Frontal cortex (tissue), 4 donors: ENCODE measurements at places on chromosomes 16 and 17. TPM values are rescaled to one million over a fixed set of nuclear protein-coding genes. Genes with fewer than 3 reads are reported as not detected.

CHMP1A gene
- 81.9 TPM for total RNA-seq

PKMYT1 gene
- 1.2 TPM for total RNA-seq

PDPR gene
- 8.6 TPM for total RNA-seq

ZPBP2 gene
- total RNA-seq = not detected

SPATA22 gene
- total RNA-seq = 3.7 TPM

DLX3 gene
- total RNA-seq = not detected

LRRC75A gene
- 3.3 TPM for total RNA-seq

DNA sequence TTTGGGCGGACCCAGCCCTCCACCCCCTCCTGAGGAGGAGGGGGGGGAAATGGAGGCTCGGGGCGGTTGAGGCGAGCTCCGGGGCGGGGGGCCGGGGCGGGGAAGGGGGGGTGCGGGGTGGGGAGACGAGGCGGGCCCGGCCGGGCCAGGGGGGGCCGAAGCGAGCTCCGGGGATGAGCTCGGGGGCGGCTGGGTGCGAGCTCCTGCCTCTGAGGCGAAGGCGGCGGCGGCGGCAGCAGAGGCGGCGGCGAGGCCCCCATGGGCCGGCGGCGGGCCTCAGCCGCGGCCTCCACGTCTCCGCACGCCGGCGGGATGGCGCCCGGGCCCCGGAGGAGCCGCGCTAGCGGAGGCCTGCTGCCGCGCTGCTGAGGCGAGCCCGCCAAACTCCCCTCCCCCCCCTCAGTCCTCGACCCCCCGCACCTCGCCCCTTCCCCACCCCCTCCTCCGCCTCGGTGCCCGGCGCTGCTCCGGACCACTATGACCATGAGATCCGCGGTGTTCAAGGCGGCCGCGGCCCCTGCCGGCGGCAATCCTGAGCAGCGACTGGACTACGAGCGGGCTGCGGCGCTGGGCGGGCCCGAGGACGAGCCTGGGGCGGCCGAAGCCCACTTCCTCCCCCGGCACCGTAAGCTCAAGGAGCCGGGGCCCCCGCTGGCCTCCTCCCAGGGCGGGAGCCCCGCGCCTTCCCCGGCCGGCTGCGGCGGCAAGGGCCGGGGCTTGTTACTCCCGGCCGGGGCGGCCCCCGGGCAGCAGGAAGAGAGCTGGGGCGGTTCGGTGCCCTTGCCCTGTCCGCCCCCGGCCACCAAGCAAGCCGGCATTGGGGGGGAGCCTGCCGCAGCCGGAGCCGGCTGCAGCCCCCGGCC is 596 bp downstream of the MSL1 start:
- DNase-seq = peak; percentile 84

DNA sequence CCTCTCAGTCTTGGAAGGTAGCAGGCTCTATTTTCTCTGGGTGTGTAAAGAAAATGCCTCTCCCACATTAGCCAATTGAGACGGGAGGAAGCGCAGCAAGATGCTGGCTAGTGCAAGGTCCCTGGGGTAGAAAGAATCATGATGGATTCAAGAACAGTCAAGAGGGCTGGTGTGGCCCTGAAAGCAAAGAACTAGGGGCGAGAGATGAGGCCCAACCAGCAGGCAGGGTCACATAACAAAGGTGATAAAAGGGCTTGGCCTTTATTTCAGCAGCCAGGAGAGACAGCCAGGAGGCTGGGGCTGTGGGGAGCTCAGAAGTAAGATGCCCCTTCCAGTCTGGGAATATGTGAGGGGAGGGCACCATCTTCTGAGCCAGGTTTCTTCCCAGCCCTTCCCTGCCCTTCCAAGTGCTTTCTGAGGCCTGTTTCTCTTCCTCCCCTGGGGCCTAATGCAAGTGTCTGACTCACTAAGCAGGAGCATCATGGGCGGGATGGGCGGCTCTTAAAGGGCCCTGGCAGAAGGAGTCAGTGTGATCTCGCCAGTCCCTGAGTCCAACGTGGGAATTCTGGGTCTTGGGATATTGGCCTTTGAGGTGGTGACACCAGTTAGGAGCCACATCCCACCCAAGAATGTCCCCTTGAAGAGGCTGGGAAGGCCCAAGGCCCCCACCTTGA is 3.9 kb upstream of the NLRC5 start:
- no peak for DNase-seq

GRCh38 chr17:58232707-58233156 is 5.7 kb upstream of the LPO start:
- no peak for DNase-seq

DNA sequence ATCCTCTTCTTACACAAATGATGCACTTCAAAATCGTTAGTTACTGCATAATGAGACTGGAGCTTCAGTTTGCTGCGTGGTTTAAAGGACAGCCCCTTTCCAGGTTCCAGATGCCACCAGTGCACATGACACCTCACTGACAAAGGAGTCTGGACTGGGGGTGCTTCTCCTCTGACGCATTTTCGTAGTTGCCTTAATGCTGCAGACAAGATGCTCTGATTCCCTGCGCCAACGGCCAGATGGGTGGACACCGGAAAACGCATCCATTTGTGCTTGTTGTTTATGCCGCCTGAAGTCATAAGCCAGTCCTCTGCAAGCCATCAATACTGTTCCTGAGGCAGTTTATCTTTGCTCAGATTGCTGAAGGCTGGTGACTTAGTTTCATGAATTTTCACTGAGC is 16.0 kb downstream of the FBXO31 start:
- DNase-seq = no peak

DNA sequence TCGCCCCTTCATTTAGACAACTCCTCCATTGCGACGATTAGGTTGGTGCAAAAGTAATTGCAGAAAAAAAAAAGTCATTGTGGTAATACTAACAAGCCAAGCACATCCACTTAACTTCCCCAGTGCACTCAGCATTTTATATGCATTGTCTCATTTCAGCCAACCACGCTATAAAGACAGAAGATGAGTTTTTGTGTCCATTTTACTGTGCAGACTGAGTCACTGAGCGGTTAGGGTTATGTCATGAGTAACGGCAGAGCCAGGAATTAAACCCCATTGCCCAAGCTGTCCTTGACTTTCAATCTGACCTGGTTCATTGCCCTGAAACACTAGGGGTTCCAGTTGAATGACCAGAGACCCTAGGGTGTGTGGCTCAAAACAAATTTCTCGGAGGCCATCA is 218.7 kb downstream of the XYLT1 start:
- DNase-seq = no peak

DNA sequence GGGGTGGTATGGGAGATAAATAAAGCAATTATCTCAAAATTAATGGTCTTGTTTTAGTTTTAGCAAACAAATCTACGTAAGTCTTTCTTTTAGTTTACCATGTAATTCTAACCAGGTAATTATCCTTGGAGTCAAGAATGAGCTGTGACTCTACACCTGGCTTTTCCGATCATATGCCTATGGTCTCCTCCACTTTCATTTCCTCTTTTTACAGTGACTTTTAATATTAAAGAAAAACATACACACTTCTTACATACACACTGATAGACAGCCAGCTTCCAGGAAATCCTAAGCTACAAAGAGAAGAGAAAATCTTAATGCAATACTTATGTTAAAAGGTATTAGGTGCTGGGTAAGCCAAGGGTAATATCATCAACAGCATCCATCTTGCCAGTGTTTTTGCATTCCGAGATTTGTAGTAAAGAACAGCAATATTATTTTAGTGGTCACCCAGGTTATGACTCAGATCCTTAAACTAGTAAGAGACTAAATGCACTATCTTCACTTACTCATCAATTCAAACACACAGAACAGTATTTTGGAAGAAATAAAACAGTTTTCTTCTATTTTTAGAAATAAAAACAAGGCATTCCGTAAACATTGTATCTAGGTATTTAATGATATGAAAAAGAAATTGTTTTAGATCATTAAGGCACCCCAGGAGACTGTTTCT is 4.4 kb upstream of the IRX5 start:
- no peak for DNase-seq
